Stimulated activated CD4-positive, alpha-beta T cell treated with anti-CD3 and anti-CD28 coated beads, Interleukin-2, amount 100 ng/mL, for 24 hours (primary cell): ENCODE measurements at places on chromosomes 11 and 22.

GRCh38 chr11:86220653-86221052 is 23.9 kb upstream of the EED start:
- no peak for DNase-seq

GRCh38 chr11:110455718-110456117 is 26.0 kb downstream of the FDX1 start:
- DNase-seq = no peak

GRCh38 chr11:119488256-119488995 is 65.5 kb upstream of the THY1 start:
- no peak for DNase-seq

DNA sequence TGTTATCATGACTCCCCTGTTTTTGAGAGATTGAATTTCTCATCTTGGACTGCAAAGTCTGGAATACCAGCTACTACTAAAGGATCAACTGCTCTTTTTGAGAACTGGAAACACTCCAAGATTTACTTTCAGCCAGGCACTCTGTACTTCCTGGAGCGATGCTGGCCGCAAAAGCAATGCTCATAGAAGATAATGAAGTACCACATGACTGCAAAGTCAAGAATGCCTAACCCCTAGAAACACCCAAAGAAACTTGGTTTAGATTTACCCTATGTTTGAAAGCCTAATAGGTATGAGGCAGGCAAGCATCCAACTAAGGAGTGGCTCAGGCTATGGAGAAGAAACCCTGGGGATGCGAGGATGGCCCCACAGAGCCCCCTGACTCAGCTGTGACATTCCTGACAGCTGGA is 47.7 kb upstream of the ARHGAP20 start:
- no peak for DNase-seq

DNA sequence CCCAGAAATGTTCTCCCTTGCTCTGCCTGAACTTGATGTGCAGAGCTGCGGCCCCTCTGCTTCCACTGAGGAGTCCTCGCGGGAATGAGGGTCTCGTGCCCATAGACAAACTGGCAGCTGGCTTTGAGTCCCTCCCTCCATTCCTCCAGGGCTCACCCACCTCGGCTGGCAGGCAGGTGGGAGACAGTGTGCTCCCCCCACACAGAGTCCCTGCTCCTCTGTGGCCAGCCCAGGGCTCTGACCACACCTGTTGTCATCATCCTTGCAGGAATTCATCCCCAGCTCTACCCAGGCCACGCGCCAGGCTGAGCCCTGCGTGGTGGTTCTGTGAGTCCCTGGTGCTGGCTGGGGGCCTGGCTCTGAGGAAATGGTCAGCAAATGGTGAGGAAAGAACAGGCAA is 521.9 kb downstream of the TBC1D22A start:
- DNase-seq = no peak

DNA sequence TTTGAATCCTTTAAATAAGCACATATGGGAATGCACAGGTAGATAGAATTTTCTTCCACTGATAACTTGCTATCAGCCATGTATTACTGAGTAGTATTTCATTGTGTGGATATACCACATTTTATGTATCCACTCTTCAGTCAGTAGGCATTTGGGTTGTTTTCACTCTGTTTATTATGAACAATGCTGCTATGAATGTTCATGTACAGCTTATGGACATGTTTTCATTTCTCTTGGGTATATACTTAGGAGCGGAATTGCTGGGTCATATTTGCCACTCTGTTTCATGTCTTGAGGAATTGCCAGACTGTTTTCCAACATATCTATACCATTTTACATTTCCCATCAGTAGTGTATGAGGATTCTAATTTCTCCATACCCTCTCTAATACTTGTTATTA is 63.8 kb downstream of the ZNRF3 start:
- DNase-seq = no peak

DNA sequence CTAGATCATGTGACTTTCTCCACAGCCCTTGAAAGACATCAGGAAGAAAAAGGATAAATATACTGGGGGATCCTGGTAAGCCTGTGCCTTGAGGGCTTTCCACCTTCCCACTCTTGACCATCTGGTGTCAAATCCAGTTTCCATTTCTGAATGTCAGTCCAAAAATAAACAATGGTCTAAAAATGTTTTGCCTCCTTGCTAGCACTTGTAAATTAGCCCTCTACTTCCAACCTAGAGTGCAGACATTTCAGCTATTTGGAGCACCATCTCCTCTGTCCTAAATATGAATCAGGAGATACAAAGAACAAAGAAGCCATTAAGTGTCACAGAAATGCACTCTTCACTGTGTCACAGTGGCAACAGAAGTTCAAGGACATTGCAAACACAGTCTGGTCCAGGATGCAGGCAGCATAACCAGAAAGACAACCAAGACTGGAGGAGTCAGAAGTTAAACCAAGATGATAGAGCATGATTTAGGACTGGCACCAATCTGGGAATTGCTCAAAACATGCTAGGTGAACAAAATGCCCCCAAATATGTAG is 88.1 kb downstream of the CCDC34 start:
- DNase-seq = no peak

- no peak for DNase-seq
Measured at GRCh38 chr11:64624883-64625481, 34.0 kb downstream of the SLC22A12 start.

DNA sequence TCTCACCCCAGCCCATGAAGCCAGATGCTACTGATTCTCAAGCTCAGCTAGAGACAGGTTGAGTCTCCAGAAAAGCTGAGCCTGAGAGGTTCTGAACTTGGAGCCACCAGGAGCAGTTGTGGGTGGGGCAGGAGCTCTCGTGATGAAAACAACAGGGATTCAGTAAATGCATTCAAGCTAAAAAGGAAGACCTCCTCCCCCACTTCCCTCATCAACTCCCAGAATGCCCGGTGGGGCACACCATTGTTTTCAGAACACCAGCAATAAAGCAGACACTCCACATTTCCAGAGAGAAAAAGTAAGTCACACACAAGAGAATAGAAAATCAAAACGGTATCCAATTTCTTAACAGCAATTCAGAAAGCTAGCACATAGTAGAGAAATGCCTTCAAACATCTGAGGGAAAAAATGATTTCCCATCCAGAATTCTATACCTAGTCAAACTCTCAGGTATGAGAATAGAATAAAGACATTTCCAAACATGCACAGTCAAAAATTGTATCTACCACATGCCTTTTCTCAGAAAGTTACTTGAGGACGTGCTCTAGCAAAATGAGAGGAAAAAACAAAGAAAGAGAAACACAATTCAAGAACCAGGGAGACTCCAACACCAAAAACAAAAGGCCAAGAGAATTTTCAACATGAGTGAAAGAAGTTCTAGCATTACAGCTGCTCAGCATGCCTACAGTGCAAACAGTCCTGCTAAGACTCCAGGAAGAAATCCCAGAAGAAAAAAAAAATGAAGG is 56.8 kb downstream of the CDKN1C start:
- DNase-seq = no peak

- DNase-seq = no peak
Measured at GRCh38 chr22:27454807-27455450, 346.6 kb downstream of the MN1 start.

- no peak for DNase-seq
Measured at GRCh38 chr22:43526946-43527345, 115.1 kb downstream of the MPPED1 start.
